ENCODE measurements at places on chromosomes 1 and 21. TPM values are rescaled to one million over a fixed set of nuclear protein-coding genes. Genes with fewer than 3 reads are reported as not detected.

Gene IVL
- not detected for total RNA-seq

GRCh38 chr1:199226163-199226562 lies 587.3 kb downstream of the PTPRC start:
- DNase-seq: no peak

GRCh38 chr1:55317673-55318072 lies 102.5 kb upstream of the USP24 start:
- no peak for DNase-seq

DNA sequence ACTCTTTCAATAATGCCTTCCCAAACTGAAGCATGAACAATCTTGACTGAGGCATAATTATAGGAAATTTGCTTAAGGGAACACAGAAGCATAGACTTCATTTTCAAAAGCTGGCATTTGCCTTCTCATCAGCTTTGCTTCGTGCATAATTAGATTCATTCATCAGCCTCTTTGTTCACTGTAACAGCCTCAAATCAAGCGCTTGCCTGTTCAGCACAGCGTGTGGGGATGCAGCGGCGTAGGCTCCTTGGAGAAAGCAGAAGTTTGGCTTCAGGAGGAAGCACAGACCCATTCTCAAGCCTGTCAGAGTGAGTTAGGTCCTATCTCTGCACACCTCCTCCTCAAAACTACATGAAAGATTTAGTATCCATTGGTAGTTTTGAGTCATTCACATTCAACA lies 246.4 kb upstream of the MAP1LC3C start:
- peak; percentile 39 for DNase-seq

GRCh38 chr1:32780628-32781234 lies 36.4 kb downstream of the YARS1 start:
- DNase-seq: no peak

DNA sequence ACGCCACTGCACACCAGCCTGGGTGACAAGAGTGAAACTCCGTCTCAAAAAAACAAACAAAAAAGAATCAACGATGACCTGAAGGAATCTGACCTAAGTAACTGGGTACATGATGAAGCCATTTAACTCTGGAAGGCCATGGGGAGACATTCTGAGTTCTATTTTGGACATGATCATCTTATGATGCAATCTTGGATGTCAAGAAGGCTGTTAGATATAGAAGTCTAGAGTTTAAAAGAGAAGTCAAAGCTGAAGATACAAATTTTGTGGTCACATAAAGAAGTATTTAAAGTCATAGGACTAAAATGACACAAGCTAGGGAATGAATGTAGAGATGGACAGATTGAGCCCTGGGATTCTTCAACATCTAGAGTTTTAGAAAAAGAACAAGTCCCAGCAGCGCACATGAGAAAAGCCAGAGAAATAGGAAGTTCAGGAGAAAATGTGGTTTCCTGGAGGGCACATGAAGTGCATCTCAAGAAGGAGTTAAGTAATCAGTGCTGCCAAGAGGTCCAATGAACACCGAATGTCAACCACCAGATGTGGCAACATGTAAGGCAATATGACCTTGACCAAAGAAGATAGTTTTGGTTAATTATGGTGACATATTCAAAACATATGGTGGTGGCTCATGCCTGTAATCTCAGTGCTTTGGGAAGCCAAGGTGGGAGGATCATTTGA lies 26.8 kb downstream of the ELK4 start:
- no peak for DNase-seq

GRCh38 chr1:97082160-97082848 lies 360.7 kb downstream of the PTBP2 start:
- DNase-seq: no peak

GRCh38 chr1:223114871-223115270 lies 28.2 kb downstream of the TLR5 start:
- no peak for DNase-seq

- DNase-seq: no peak
Observed at GRCh38 chr1:183043872-183044854, 20.9 kb downstream of the LAMC1 start.

- DNase-seq: no peak
Observed at GRCh38 chr1:66231217-66231616, 302.7 kb upstream of the SGIP1 start.

DNA sequence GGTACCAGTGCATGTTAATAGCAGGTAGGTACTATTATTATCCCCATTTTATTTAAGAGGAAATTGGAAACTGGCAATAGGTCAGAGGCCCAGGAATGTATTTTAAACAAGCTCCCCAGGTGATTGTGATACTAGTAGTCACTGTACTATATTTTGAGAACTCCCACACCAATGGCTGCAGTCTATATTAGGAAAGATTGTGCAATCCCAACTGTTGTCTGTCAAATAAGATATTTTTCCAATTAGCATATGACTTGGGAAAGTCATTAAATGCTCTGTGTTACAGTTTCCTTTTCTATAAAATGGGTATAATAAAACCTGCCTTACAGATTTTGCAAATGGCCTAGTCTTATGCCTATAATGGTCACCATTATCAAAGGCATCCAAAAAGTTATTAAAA lies 94.2 kb upstream of the DMRTA2 start:
- no peak for DNase-seq

Gene LRRC53
- not detected for total RNA-seq

Gene PCBP3
- 8.0 TPM for total RNA-seq

GRCh38 chr1:27388337-27389005 lies 4.0 kb upstream of the GPR3 start:
- DNase-seq: peak; percentile 81

- DNase-seq: no peak
Observed at GRCh38 chr1:69191335-69191734, 376.4 kb upstream of the LRRC7 start.

Gene RYR2
- 23.9 TPM for total RNA-seq

DNA sequence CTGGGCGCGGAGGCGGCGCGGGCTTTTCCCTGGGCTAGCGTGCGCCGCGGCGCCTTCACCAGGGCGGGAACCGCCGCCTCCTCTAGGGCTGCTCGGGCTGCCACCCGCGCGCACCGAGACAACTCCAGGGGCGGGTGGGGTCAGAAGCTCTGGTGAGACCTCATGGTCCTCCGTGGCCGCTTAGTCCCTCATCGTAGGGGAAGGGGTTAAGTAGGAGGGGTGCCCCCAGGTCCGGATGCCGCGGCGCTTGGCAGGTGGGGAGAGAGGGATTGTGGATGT lies 559 bp downstream of the SERTAD4 start:
- DNase-seq: no peak

DNA sequence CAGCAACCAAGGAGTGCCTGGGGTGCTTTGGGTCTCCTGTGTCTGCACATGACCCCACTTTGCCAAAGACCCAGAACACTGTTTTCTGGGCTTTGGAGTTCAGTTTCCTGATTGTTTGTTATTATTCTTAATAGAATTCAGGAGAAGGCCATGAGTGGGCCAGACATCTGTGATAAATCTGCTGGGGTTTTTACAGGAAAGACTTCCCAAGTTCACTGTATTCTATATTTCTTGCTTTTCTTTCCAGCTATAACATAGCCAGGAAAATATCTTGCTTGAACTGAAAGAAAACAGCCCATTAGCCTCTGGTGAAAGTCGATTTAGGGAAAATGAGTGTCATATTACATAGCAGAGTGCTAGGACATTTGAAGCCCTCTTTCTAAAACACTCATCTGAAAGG lies 345.1 kb upstream of the USP24 start:
- DNase-seq: no peak

Gene FCRLA
- not detected for total RNA-seq

Gene AADACL4
- total RNA-seq: not detected

DNA sequence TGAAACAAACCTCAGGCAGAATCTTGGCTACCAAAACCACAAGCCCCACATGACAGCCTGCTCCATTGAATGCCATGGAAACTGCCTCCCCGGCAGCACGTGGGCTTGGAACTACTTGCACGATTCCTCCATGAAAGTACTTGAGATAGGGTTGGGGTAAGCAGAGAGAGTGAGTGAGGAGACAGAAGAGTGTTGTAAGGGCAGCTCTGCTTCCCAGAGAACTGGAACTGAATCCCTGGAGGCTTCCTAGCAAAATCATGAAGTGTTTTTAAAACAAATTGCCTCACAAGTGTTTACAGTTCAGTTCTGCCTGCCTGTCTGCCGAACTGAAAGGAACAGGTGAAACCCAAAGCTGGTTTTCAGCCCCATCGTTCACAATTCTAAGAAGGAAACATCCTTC lies 35.3 kb upstream of the DNASE2B start:
- DNase-seq: no peak

DNA sequence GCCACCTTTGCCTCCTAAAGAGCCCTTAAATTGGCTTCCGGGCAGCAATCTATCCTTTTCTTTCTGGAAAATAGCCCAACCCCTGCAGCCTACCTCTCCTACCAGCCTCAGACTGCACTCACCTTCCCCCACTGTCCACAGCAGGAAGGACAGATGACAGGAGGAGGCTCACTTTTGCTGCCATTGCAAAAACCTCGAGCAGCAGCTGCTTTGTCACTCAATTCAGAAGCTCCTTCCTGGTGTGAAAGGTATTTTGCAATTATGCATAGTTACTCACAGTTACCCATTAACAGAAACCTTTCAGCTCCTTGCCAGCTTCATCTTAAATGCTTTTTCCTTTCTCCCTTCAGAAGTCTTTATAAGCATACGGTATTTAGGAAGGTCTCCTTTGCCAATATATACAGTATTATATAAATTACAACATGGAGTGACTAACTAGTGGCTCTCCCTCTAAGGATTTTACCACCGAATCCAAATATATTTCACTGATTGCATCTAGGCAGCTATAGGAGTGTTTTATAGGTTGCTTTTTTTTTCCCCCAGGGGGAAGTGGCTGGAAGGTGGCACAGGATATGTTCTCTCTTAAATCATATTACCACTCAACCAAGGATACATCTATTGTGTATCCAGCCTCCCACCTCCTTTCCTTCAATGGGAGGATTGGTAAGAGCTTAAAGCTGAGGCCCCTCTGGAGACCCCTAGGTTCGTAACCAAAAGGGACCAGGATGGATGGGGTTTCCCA lies 142.1 kb upstream of the IPO9 start:
- DNase-seq: peak; percentile 76

Gene TMEM54
- total RNA-seq: 9.8 TPM

DNA sequence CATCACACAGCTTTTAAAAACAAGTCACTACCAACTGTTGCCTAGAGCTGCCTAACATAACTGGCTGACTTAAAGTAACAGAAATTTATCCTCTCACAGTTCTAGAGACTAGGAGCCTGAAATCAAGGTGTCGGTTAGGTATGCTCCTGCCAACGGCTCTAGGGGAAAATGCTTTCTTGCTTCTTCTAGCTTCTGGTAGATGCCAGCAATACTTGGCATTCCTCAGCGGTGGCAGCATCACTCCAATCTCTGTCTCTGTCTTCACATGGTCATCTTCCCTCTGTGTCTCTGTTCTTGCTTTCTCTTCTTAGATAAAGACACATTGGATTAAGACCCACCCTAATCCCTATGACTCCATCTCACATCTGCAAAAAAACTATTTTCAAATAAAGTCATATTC lies 51.5 kb downstream of the DMRTA2 start:
- DNase-seq: no peak

GRCh38 chr1:166852918-166853317 lies 13.6 kb downstream of the POGK start:
- no peak for DNase-seq

Gene NBPF4
- total RNA-seq: not detected

DNA sequence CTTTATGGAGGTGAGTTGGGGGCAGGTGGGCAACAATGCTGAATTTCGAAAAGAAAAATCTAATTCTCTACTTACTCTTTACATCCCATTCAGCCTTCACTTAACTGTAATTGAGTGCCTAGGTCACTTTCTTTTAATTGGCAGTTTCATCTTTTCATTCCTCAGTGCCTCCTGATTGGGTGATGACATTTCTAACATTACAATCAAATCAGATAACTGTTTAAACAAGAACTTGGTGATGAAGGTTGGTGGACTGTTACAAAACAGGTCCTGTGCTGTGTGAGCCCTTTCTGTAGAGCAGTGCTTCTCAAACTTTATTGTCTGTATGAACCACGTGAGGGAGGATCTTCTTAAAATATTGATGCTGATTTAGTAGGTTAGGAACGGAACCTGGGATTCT lies 40.1 kb upstream of the KCNQ4 start:
- DNase-seq: no peak

Gene C1orf210
- 2.0 TPM for total RNA-seq

GRCh38 chr21:34020005-34020847 lies 53.2 kb upstream of the MRPS6 start:
- no peak for DNase-seq

DNA sequence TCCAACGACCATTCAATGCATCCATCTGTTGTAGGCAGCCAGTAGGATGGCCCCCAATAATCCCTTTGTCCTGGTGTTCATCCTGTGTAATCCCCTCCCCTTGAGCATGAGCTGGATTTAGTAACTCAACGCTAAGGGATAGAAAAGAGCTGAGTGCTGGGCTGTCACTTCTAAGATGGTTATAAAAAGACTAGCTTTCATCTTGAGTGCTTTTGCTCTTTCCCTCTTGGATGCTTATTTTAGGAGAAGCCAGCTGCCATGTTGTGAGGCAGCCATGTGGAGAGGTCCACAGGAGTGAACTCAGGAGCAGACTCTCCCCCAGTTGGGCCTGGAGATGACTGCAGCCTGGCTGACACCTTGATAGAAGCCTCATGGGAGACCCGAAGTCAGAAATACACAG lies 401.5 kb downstream of the VAV3 start:
- no peak for DNase-seq

Gene RBM11
- 3.3 TPM for total RNA-seq

DNA sequence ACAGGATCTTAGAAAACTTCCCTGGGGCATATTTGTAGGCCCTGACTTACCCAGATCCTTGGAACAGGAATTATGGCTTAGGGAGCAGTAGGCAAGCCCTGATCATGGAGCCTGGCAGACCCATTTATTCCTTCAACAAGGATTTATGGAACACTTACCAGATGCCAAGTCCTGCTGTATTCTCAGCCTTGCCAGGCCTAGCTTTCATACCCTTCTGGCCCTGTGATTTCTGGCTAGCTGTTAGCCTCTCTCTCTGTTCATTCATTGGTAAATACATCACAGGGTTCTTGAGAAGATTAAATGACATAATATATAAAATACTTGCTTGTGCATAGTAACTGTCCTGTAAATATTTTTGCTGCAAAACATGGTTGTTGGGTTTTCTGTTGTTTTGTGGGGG lies 32.4 kb upstream of the SRP9 start:
- no peak for DNase-seq

DNA sequence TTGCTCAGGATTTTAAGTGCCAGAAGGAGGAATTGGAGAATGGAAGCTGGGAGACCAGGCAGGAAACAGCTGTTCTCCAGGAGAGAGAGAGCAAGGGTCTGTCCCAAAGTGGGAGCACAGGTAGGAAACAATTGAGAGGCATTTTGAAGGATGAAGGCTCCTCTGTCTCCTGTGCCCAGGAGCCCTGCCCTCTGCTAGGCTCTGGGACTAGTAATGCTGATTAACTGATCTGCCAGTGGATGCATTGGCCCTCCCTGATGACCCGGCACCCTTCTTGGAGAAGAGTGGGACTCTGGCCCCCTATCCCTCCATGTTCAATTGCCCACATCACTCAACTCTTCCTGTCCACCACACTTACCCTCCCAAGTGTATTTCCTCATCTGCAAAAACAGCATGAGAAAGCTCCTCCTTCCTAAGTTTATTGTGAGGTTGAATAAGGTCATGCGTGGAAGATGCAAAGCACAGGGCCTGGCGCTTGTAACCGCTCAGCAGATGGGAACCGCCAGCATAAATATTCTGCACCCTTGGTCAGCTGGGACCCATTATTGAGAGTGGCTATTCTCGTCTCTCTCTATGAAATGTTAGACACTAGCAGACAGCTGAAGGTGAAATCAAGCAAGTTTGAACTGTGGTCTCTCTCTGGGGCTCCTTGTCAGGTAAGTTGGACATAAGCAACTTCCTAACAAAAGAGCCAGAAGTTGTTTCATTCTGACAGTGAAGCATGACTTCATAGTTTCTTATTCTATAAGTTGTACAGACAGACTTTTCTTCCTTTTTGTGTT lies 63.0 kb upstream of the ANGPTL1 start:
- DNase-seq: peak; percentile 13

- DNase-seq: no peak
Observed at GRCh38 chr21:24870633-24871032, 736.6 kb downstream of the MRPL39 start.
